ENCODE measurements at places on chromosomes 5 and 9.

DNA sequence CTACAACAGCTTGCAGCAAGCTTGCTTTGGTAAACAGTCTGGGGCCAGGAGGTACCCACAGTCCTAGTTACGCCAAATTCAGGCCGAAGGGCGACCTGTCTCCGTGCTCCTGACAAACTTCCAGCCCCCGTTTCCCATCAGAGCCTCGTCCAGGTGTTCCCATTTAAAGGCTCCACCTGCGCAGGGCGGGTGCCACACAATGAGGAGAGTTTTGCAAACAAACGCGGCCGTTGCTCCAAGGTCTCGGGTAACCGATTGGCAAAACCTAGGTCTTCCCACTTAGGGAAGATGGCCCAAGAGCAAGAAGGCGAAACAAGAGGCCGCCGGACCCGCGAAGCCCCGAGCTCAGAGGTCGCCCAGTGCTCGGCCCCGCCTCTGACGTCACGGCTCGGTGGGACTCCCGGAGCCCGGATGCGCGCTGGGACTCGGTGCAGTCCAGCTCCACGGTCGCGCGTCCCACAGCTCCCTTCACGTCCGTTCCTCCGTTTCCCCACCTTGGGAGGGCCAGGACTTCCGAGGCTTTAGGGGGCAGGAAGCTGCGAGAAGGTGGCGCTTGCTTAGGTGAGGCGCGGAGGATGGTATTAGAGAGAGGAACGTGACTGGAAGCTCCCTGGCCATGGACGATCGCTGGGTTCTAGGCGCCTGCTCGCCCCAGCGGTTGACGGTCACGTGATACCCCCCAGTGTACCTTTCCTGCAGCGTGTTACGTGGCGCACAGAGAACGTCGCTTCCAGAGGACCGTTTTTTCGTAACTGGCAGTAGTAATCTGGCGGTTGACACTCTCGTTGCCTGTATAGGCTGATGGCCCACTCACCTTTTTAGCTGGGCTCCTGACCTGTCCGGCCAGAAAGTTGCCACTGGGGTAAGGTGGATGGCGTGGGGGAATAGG is 41.8 kb upstream of the KDM4C start:
- DNase-seq, result peak; percentile 38

DNA sequence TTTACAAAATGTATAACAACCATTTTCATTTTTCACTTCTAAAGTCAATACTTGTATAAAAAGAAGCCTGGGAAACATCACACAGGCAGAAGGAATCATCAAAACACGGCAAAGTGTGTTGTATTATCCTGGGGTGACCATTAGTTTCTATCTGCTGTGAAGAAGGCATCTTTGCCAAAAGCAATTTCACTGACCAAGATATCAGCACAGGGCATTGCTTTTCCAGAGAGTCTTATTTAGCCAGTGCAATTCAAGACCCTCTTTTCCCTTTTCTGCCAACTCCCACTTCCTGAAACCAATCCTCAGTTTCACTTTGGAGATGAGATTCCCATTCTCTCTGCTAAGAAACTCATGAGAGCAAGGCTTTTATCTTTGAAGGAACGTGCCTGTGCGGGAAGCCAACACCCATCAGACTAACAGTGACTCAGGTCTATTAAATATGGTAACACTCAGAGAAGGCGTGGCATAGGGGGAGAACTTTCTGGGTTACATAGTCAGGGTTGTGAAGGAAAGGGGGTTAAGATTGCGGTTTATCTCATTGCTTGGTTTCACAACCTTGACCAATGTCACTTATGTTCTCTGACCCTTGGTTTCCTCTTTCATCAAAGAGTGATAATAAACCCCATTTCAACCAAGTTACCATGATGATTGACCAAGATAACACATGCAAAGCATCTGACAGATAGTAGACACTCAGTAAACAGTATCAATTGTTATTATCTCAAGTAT is 666.9 kb upstream of the KLF4 start:
- peak; percentile 71 for DNase-seq

GRCh38 chr5:58411372-58411771 is 48.5 kb downstream of the PLK2 start:
- DNase-seq, result no peak

GRCh38 chr5:4082966-4083564 is 487.4 kb downstream of the IRX1 start:
- no peak for DNase-seq

DNA sequence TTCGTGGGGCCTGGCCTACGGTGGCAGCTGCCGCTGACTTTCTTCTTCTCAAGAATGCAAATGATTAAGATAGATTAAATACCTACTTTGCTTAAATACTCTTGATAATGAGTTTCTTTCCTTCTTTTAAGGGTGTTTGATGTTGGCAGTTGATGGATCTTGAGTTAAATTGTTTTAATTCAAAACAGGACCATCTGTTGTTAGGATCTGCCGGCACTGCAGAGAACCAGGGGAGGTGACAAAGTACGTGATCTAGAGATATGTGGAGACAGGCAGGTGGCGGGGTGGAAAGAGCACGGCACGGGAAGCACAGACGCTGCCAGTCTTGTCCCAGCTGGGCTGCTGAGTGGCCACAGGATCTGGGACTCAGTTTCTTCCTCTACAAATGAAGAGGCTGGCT is 37.9 kb downstream of the MED27 start:
- DNase-seq, result no peak

GRCh38 chr5:128135286-128135685 is 51.7 kb downstream of the SLC12A2 start:
- no peak for DNase-seq
